ENCODE measurements at places on chromosomes 5 and 9.

- DNase-seq: no peak
Measured at GRCh38 chr5:14487897-14488570, 93.6 kb upstream of the OTULINL start.

DNA sequence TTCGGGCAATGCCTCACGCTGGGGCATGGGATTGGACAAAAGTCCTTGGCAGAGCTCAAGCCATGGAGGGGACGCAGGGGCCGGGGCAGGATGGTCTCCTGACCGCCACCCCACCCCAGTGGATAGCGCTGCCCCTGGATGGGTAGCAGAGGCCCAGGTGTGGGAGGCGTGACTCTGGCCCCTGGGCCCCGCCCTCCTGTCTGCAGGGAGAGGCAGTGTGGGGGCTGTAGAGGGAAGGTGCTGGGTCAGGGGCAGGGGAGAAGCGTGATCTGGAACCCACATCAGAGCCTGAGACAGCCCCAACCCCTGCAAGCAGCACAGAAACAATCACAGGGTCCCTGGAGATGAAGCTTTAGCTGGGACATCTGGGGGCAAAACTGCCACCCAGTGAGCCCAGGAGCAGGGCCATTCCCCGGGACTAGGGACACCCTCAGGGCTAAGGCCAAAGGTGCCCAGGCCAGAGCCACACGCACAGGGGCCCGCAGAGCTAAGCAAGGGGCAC lies 36.2 kb downstream of the NACC2 start:
- no peak for DNase-seq

GRCh38 chr9:113899205-113899604 lies 23.1 kb downstream of the ZNF618 start:
- DNase-seq: peak; percentile 38

DNA sequence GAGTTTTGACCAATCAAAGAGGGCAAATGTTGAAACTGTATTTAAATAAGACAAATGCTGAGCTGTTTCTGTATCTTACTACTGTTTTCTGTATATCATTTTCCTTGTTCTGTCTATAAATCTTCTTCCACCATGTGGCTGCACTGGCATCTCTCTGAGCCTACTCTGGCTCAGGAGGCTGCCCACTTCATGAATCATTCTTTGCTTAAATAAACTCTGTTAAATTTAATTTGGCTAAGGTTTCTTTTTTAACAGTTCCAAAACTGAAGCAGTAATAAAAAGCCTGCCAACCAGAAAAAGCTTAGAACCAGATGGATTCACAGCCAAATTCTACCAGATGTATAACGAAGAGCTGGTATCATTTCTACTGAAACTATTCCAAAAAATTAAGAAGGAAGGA lies 40.2 kb upstream of the TAS2R1 start:
- no peak for DNase-seq

- DNase-seq: no peak
Measured at GRCh38 chr5:40409601-40410000, 270.1 kb upstream of the PTGER4 start.

GRCh38 chr5:76180814-76181805 lies 97.9 kb downstream of the SV2C start:
- no peak for DNase-seq

DNA sequence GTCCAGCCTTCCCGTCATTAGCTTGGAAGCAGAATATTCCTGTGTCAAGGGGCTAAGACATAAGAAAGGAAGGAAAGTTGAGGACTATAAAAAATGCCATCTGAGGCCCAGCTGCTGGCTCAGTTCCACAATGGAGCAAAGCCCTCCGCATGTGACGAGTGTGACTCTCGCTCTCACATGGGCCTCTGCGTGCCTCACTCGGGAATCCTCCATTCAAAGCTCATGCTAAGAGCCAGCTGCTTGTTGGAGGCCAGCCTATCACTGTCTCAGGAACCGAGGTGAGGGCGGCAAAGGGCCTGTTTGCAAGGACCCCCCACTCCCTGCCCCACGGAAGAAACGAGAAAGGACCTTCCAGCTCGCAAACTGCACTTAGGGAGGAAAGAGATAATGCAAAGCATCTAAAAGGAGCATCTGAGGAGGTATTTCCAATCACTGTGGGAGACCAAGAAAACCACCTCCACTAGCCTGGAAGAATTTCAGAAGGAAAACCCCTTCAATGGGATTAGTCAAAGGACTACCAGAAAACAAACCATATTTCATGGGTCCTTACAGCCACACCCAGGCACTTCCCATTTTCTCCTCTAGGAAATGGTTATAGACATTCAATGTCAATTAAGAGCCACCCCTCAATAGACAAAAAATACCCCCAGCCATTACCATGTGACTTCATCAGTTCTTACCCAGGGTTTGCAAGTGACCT lies 95.3 kb downstream of the PRRT1B start:
- DNase-seq: no peak

DNA sequence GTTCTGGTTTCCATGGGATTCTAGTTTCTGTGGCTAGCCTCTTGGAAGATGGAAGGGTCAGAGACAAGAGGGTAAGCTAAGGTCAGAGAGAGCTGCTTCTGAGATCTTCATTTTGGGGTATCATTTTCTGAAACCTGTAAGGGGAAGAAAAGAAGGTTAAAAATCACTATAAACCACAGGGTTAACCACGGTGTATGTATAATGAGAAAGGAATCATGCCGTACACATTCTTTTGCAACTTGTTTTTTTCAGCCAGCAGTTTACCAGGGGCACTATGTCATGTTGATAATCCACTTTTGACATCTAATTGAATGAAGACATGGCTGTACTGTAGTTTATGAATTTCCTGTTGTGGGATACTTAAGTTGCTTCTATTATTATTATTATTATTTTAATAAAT lies 164.4 kb downstream of the FOCAD start:
- no peak for DNase-seq

- DNase-seq: no peak
Measured at GRCh38 chr9:106799152-106799551, 63.8 kb upstream of the ZNF462 start.

- no peak for DNase-seq
Measured at GRCh38 chr9:94528886-94529285, 26.0 kb upstream of the PCAT7 start.

DNA sequence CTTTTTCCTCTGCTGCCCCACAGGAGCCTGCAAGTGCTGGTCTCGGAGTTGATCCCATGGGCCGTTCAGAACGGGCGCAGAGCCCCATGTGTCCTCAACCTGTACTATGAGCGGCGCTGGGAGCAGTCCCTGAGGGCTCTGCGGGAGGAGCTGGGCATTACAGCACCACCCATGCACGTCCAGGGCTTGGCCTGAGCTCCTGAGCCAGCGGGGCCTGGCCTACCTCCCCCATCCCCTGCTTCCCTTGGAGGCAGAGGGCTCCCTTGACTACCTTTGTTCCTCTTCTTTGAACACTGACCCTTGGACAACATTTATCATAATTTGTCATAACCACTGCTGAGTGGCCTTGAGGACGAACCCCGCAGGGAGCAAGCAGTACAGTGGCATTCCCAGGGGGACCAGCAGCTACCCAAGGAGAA lies 6.9 kb upstream of the SLC27A4 start:
- DNase-seq: no peak

- DNase-seq: no peak
Measured at GRCh38 chr5:87113861-87114260, 153.8 kb upstream of the RASA1 start.

DNA sequence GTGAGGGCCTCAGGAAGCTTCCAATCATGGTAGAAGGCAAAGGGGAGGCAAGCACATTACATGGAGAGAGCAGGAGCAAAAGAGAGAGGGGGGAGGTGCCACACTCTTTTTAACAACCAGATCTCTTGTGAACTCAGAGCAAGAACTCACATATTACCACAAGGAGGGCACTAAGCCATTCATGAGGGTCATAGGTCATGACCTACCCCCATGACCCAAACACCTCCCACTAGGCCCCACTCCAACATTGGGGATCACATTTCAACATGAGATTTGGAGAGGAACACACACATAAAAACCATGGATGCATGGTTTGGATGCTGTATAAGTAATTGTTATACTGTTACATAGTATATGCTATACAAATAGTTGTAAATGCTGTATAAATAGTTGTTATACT lies 17.5 kb downstream of the POLK start:
- no peak for DNase-seq

DNA sequence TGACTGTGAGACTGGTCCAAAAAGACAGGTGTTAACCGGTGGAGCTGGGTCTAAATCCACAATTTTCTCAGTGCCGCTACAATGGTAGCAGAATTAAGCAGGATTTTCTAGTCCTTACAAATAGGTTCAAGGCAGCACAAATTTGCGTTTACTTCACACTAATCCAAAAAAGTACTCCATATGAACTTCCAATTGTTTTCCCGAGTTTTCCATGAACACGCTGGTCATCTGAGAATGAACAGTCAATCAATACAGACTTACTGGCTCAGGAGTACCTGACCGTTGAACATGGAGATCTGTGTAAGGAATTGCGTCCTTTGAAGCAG lies 709 bp downstream of the SLC35D2 start:
- DNase-seq: no peak

DNA sequence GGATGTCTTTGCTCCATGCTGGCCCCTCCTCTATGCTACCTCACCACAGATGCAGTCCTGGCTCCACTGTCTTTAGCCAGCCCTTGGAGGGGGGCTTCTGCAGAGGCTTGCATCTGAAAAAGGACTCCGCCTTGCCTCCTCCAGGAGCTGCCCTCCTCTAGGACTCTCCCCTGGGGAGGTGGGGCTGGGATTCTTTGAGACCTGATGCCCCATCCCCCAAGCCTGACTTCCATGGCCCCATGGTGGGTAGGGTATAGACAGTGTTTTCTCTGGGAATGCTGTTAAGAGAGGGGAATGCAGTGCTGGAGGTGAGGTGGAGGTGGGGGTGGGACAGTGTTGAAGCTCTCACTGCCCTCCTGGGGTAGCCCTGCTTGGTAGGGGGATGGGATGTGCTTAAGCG lies 14.3 kb downstream of the JADE2 start:
- no peak for DNase-seq

DNA sequence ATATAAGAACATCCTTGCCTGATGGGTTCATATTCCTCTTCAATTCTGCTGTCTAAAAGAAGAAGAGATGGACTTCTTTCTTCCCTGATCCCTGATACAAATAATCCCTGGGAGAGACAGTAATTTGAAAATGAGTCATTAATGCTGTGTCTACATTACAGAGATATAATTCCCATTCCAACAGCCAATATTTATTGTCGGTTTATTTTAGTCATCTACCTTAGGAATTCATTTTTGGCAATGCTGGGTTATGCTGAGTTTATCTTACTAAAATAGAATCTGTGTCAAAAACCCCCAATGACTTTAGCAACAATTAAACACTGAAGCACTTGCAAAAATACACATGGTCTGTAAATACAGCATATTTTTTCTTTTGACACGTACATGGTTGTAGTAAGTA lies 23.9 kb downstream of the ZNF474 start:
- no peak for DNase-seq

GRCh38 chr5:101866473-101866872 lies 429.6 kb downstream of the SLCO4C1 start:
- DNase-seq: no peak

- DNase-seq: no peak
Measured at GRCh38 chr5:179820127-179820482, 600 bp upstream of the SQSTM1 start.

GRCh38 chr5:98482321-98483300 lies 290.9 kb upstream of the RGMB start:
- no peak for DNase-seq

DNA sequence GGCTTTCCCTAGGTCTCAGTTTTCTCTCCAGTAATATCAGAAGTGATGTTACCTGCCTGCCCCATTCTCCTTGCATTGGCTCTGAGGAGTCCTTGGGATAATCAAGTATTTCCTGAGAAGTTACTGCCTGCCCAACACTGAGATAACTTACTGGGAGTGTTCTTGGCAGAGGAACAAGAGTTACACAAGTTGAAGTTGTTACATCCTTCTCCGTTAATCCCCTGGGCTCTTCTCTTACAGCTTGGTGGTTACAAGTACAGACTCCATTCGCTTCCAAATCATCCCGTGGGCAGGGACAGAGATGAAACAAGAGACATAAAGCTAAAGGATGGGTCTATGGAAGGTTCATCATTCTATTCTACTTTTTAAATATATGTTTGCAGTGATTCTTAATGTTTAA lies 74.1 kb upstream of the SAP30L start:
- no peak for DNase-seq

GRCh38 chr5:57338068-57338867 lies 144.3 kb downstream of the ACTBL2 start:
- no peak for DNase-seq

DNA sequence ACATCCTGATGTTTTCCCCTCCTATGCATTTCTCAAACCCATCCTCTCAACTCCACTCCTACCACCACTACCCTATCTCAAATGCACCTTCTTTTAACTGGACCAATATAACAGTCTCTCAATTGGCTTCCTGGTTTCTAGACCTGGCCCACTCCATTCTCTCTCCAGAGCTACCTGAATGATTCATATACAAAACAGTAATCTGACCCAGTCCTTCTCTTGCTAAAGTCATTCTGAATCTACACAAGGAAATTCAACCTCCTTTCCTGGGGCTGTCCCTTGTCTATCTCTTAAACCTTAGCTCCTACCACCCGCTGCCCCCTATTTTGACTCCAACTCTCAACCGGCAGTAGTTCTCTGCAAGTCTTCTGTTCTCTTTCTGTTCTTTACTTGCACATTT lies 97.2 kb downstream of the PCSK1 start:
- no peak for DNase-seq

DNA sequence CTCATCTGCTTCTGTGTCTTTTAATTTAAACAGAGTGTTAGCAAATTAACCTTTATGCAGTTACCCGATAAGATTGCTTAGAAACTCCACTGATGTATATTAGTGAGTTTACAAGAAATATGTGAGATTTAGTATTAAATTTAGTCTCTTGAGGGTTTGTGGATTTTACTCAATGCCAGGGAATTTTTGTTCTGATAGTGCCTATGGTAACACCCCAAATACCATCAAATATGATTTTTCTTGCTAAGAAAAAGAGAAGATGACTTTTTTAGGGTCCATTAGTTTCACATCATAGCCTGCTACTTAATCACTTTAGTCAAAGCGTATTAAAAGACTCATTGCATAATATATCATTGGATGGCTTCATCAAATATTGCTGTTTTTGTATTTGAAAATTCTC lies 224.9 kb downstream of the PCSK5 start:
- DNase-seq: no peak

DNA sequence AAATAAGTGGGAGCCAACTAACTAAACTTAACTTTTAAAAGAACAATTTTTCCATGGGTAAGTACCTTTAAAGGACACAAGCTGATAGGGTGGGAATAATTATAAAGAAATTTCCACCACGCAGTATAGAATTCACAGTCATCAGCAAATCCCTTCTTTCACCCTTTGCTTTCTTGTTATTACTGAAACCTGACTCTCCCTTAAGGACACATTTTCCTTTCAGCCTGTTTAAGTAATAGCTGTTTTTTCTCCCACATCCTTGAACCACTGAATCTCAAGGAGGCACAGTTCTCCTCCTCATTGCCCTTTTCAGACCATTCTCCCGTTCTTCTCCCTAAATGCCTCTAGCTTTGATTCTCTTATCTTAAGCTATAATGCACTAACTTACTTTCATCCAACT lies 6.3 kb downstream of the C5orf15 start:
- no peak for DNase-seq

Measured in left forelimb (tissue), 1 donor.